ENCODE measurements at places on chromosomes 7 and 10.
A peak's percentile ranks its signal among the peaks of the same experiment; 100 is the strongest.

DNA sequence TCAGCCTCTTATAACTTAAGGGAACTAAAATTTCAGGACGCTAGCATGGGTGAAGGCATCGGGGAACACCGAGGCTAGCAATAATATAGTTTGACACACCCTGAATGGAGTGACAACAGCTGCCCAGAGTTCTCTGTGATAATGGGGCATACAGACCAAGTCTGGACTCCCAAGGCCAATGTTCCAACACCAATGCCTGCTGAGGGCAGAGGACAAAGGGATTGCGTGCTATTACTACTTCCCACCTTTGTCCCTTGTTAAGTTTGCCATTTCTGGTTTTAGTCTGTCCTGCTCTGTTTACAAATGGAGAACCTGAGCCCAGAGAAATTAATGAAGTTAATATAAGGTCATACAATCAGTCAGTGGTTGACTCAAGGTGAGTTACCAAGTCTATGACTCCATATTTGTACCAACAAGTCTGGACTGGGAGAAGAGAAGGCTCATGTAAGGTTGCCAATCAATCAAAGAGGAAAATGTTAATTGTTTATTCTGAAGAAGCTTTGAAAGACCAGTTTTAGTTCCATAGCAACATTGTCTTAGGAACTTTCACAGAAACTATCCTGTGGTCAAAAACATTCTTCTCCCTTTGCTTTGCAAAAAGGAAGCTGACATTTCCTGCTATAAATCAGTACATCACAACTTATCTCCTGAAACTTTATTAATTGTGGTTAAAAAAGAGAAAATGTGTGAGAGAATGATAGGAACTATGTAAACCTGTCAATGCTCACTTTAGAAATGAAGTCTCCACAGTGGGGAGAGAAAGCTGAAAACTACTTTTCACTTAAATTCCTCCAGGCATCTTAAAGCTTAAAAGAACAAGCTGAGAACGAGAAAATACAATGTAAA lies 74.5 kb downstream of the CCDC6 start:
- no peak for DNase-seq

- DNase-seq: no peak
Measured at GRCh38 chr10:124279882-124280281, 138.8 kb downstream of the OAT start.

DNA sequence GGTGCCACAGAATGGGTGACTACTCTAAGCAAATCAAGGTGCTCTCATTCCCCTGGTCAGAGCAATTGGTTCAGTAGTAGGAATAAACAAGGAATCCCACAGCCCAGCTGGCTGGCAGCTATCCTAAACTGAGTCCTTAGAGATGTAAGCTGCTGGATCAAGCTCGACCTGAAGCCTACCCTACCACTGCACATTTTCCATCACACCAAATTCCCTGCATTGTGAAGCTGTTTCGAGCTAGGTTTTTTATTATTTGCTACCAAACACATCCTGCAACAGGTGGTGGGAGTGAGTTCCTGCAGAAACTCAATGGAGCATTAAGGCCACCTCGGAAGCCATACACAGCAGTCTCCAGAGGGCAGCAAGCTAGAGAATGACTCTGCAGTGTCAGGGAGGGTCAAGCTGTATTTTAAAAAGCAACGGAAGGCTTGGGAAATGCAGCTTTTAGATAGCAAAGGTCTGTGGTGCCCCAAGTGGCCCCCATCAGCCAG lies 33.7 kb upstream of the TNRC18 start:
- no peak for DNase-seq

GRCh38 chr10:126042354-126042753 lies 146.0 kb downstream of the FANK1 start:
- DNase-seq: no peak

- no peak for DNase-seq
Measured at GRCh38 chr7:1977059-1977875, 255.5 kb downstream of the MAD1L1 start.

GRCh38 chr7:74027683-74028320 lies at the start of gene ELN:
ELN (plus strand) TSS chr7:74028173; CDS start chr7:74028188, 15 bp downstream.
- peak; percentile 49 for DNase-seq

GRCh38 chr10:123146894-123147634 lies 872 bp upstream of the HMX2 start:
- no peak for DNase-seq

GRCh38 chr7:119996634-119997033 lies 276.3 kb upstream of the KCND2 start:
- DNase-seq: no peak

DNA sequence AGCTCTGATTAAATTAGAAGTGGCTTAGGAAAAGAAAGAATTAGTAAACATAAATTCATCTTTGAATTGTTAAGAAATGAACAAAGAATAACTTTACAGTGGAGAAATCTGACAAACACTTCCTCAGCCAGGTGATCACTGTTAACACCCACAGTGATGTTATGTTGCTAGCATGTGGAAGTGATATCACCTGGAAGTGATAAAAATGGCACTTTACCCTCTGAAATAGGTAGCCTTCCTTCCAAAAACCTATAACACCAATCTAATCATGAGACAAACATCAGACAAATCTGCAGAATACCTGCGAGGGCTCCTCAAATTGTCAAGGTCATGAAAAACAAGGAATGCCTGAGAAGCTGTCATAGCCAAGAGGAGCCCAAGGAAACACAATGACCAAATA lies 59.5 kb downstream of the SNX10 start:
- DNase-seq: no peak

DNA sequence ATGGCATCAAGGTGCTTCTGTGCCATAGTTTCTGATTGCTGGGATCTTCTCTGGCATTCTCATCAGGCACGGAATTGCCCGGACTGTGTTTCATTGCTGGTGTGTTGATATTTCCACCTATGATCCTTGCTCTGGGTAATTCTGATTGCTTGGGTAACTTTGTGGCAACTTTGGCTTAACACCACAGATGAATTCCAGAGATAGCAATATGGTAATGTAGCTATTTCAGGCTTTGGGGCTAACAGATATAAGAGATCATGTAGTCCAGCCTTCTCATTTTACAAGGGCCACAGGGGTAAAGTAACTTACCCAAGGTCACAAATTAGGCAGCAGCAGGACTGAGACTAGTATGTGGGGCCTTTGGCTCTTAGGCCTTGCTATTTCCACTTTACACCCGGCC lies 53.9 kb upstream of the PLPP4 start:
- no peak for DNase-seq

- no peak for DNase-seq
Measured at GRCh38 chr7:28419716-28420115, 7.4 kb downstream of the CREB5 start.

DNA sequence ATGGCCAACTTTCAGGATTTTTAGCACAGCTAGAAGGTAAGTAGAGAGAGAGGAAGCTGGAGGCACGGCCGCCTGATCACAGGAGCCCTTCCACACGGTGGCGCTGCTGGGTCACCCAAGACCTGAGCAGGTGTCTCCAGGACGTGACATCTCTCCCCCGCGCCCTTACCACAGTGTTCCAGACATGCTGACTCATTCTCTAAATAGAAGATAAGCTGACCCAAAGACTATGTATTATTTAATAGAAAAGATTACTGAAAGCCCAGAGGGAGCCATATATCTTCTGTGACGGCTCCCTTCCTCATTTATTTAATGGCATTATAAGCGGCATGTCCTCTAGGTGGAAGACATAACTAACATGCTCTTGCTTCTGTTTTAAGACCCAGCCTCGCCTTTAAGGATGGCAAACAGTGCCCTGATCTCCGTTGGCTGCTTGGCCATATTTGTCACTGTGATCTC lies 26.0 kb upstream of the MALSU1 start:
- DNase-seq: peak; percentile 80

- DNase-seq: no peak
Measured at GRCh38 chr7:95976369-95977060, 204.2 kb downstream of the DYNC1I1 start.

DNA sequence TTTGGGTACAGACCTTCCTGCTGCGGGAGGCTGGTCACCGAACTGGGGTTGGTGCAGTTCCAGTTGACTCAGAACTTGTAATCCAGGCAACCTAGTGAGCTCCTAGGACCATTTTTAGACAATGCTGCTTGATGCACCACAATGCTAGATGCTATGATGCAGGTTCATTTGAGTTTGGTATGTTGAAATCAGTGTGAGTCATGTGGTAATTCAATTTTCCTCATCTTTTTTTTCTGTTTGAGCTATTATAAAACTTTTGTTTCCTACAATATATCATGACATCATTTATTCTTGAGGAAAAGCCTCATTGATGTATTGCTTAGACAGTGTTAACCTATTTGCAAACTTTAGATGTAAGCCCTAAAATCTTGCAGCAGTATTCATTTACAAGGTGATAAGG lies 40.9 kb upstream of the MTPN start:
- no peak for DNase-seq

DNA sequence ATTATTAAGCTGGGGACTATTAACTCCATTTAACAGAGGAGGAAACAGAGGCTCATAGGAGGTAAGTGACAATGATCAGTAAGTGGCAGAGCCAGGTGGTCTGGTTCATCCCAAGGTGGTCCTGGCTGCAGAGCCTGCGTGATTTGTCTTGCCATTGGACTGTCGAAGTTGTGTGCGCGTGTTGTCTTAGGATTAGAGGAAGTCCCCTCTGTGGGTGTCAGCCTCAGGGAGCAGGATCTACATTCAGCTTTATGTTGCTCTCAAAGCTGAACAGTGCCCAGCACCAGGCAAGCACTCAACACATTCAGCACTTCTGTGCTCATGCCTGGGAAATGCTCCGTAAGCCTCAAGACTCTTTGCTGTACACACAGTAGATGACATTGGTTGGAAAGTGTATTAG lies 139.5 kb downstream of the HERPUD2 start:
- DNase-seq: no peak

GRCh38 chr7:83267141-83267631 lies 104.5 kb upstream of the PCLO start:
- DNase-seq: peak; percentile 45

DNA sequence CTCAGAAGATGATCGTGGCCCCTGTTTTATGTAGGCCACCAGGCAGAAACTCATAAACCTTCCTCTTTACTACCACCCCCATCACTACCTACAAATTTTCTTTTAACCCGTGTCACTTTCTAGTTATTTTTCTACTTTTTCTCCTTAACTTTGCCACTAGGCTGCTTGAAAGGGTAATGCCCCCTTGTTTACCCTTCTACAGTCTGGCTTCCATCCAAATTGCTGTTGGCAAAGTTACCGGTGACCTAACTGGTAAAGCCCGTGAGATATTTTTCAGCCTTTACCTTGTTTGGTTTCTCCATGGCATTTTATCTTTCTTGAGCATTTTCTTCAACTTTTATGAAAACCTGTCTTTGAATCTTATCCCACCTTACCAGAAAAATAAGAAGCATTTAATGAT lies 153.0 kb downstream of the WNT2 start:
- no peak for DNase-seq

GRCh38 chr7:89232-90019 lies 102.9 kb upstream of the FAM20C start:
- DNase-seq: no peak

DNA sequence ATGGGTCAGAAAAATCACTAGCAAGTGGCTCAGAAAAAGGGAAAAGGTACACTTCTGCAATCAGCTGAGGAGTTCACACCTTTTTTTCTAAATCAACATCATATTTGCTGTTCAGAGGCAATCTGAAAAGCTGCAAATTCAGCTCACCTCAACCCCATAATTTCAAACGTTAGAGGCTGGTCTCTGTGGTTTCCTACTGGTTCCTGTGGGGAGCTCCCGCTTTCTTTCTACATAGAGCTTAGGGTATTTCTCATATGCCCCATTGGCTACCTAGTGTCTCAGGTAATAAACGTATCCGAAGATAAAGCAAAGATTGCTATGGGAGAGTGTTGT lies 5.2 kb upstream of the ZNF22 start:
- no peak for DNase-seq

GRCh38 chr7:157674027-157674714 lies 337.4 kb downstream of the DNAJB6 start:
- no peak for DNase-seq

GRCh38 chr7:70047891-70048448 lies 449.7 kb downstream of the AUTS2 start:
- no peak for DNase-seq

- no peak for DNase-seq
Measured at GRCh38 chr10:133235265-133235855, 2.3 kb upstream of the VENTX start.

DNA sequence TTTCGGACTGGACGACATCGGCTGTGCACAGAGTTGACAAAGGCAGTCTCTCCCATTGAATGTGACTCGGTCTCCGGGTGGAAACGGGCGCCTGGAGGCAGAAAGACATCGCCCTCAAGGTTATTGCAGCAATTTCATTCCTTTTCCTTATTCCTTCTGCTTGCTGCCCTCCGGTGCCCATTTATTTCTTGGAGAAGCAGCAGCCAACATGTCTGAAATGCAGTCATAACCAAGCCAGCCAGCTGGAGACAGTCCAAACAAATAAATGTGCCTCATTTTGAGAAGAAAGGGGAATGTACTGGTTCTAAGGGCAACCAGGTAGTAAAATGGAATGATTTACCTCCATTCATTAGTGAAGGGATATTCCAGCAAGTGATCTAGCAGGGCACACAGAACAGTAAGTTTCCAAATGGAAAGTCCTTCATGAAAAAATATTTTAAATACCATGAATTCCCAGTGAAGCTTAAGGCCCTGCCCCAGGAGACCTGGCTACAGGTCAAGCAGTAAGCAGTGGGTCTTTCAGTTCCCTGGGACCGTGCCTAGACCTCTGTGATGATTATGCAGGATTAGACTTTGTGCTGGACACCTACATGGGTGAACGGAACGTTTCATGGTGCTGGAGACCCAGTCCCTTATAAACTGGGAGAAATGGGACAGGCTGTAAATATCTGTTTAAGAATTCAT lies 86.6 kb downstream of the ABLIM1 start:
- no peak for DNase-seq

- no peak for DNase-seq
Measured at GRCh38 chr7:157470017-157470322, 133.2 kb downstream of the DNAJB6 start.

DNA sequence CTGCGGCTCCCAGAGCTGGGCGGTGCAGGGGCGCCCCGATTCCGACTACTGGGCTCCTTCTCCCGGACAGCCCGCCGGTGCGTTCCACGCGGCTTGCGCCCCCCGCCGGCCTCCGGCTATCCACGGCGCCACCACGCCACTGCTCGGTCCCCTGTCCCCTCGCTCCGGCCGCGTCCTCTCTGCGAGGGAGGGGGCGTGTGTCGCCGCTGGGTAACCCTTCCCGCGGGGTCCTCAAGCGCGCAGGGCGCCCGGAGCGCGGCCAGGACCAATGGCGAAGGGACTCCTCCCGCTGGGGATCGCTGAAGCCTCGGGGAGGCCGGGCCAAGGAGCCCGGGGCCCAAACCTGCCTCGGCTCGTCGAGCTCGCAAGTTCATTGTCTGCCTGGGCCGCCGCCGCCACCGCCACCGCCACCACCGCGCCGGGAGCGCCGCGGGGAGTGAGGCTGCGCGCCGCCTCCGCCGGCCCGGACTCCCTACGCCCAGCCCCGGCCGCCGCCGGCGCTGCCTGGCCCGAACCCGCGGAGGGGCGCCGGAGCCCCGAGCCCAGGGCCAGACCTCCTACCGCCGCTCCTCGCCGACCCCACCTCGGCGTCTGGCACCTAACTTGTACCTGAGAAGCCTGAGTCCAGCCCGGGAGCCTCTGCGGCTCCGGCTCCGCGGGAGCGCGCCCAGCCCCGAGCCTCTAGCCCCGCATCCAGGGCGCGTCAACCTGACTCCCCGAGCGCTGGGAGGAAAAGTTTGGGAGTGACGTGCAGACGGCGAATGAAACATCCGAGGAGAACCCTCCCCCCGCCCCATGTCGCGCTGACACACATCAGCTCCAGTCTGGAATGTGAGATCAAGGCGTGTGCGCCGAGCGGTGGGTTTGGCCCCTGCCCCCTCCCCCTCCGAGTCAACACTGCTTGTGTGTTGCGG lies at the start of gene CHST15:
Gene CHST15 (minus strand): TSS at position 739 of the 914 bp plus-strand sequence. CDS start 47,386 bp downstream, outside the sequence.
- no peak for DNase-seq

- DNase-seq: no peak
Measured at GRCh38 chr10:3933733-3934132, 148.7 kb upstream of the KLF6 start.

Measured in NCI-H2227 treated with DMSO at 0.1 percent for 48 hours (cell line).